ENCODE measurements at places on chromosomes 11 and 22.
A peak's percentile ranks its signal among the peaks of the same experiment; 100 is the strongest.

DNA sequence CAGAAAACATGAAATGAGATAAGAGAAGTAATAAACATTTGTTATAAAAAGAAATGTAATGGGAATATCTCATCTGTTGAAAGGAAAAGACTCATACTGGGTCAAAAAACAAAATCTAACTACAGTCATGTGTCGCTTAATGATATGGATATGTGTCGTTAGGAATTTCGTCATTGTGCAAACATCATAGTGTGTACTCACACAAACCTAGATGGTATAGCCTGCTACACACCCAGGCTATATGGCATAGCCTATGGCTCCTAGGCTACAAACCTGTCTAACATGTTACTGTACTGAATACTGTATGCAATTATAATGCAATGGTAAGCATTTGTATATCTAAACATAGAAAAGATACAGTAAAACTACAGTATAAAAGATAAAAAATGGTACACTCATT is 89.8 kb upstream of the ZC3H12C start:
- no peak for DNase-seq

DNA sequence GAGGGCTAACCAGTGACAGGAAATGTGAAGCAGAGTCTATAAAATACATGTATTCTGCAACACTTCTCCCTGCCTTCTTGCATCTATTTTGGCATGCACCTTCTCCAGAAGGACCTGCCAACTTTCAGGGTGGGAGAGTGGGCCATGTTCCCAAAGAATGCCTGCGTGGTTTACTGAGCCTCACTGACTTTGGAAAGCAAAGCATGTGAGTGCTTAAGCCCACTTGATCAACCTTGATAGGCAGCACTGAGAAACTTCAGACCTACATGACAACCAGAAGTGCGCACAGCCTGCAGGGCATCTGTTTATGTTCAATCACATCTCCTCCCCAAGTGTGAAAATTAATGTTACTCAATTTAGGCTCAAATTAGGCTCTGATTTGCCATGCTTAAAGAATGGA is 69.2 kb downstream of the AMOTL1 start:
- DNase-seq = no peak

DNA sequence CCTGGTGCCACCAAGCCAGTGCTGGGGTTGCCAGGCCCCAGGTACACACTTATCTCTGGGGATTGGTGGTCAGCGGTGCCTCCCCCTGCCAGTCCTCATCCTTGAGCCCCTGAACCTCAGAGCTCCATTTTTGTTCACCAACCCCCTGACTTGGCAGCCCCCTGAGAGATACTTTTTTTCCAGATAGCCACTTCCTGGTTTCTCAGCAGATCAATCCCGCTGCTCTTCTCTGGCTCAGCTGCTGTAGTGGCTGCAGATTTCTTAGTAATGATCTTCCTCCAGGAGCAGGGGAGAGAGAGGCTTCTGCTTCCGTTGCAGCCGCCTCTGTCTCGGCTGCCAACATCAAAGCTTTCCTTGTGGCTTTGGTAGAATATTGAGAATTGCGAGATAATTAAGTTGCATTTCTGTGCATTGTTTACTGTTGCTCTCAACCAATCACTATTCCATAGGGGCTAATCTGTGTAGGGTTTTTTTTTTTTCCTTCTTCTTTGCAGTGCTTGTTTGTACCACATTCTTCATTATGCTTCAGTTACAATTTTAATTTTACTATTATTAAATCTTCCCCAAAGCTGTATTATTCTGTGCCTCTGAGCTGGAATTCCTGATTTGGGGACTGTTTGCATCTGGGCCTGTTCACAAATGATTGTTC is 92.1 kb downstream of the PKNOX2 start:
- DNase-seq = no peak

DNA sequence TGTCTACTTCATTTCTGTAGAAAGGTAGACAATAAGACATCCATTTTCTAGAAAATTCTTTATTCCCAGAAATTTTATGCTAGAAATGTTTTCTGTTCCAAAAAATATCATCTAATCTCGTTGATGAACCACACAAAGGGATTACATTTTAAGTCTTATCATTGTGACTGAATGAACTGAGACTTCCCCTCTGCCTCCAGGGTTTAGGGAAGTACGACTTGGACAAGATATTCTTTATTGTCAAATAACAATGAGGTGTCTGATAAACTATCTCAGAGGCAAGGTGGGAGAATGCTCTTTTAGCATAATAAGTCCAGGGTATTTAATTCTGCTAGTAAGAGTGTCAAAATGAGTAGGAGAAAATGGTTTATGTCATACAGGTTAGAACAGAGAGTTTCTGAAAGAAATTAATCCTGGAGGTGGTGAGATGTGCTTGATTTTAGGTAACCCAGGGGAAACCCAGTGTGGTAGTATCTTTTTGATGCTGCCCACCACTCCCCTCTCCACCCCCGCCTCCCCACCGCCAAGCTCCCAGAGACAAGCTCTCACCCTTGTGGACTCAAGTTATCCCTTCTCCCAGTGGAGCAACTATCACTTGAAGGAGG is 100.6 kb downstream of the CD44 start:
- DNase-seq = peak; percentile 52

DNA sequence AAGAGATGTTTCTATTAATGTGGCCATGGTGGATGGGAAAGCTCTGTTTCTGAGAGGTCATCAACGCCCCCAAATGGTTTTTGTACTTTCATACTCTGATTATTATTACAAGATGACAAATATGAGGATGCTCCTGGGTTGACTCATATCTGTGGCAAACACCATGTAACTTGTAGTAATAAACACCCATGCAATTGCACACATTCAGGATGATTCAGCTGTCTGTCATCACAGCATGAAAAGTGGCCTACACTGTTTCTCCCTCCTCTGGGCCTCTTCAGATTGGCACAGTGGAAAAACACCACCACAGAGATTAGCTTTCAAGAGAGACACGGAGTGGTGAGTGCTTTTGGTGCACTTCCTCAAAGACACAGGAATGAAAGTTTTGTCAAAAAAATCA is 85.4 kb downstream of the MTNR1B start:
- peak; percentile 90 for DNase-seq

DNA sequence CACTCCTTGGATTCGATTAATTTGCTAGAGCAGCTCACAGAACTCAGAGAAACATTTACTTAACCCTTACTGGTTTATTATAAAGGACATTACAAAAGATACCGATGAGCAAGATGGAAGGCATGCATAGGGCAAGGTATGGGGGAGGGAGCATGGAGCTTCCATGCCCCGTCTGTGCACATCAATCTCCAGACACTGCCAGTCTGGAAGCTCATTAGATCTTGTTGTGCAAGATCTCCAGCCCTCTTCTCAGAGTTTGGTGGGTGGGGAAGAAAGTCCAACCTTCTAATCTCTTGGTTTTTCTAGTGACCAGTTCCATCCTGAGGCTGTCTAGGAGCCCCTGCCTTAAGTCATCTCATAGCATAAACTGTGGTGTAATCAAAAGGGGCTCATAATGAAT is 190.7 kb downstream of the UVRAG start:
- no peak for DNase-seq

- no peak for DNase-seq
Observed at GRCh38 chr11:112302226-112302868, 41.7 kb upstream of the PLET1 start.

- DNase-seq = no peak
Observed at GRCh38 chr11:90465553-90465952, 242.7 kb upstream of the CHORDC1 start.

DNA sequence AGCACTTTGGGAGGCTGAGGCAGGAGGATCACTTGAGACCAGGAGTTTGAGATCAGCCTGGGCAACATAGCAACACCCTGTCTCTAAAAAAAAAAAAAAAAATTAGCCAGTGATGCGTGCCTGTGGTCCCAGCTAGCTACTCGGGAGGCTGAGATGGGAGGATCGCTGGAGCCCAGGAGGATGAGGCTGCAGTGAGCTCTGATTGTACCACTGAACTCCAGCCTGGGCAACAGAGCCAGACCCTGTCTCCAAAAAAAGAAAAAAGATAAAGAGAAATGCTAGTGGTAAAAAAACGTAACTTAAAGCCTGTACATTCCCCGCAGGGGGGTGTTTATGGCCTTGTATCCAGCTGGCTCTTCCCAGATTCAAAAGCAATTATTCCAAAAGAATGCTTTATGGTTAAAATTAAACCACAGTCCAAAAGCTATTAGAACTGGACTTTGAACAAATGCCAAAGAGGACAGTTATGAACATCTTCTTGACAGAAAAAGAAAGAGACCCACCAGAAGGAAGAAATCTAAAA is 16.4 kb upstream of the SNX32 start:
- no peak for DNase-seq

DNA sequence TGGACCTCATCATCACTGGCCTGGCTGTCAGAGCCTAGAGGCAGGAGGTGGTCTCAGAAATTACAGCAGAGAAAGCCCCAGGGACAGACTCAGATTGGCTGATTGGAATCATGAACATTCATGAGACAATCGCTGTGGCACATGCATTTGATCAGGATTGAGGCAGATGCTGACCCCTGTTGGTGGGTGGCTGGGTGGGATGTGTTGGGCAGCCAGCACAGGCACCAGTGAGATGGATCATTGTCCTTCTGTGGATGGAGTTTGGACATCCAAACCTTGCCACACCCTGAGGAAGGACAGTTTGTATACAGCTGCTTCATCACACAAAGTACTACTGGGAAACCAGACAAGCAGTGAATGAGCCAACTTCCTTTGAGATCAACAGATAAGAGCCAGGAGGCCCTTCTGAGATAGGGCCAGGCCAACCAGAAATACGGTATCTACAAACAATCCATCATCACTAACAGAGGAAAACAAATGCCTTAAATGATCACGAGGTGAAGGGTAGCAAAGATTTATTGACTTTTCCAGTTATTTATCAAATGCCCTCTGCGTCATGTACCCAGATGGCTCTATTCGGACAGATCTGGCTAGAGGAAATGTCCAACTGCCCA is 17.3 kb downstream of the COMMD9 start:
- DNase-seq = no peak

- DNase-seq = no peak
Observed at GRCh38 chr11:36257351-36257750, 31.9 kb downstream of the COMMD9 start.

GRCh38 chr22:48499456-48500425 is 1327.9 kb downstream of the BRD1 start:
- DNase-seq = no peak

DNA sequence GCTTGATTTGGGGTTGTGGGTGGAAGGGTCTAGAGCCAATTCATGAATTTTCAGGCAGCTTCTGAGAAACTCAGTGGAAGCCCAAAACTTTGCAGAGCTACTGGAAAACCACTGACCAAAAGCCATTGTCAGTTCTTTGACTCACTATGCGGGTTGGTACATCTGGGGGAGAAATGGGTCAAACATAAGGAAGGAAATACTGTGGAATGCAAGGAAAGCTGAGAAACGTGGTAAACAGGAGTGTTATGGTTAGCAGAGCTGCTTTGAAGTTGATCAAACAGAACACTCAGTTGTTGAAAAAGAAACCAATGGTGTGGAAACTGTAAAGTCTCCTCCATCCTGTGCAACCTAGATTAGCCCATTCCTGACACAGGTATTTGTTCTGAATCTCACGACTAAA is 6.3 kb upstream of the ABTB2 start:
- no peak for DNase-seq

- no peak for DNase-seq
Observed at GRCh38 chr11:11703885-11704284, 82.1 kb upstream of the GALNT18 start.

GRCh38 chr11:124946735-124947141 is 7.3 kb upstream of the CCDC15 start:
- no peak for DNase-seq

DNA sequence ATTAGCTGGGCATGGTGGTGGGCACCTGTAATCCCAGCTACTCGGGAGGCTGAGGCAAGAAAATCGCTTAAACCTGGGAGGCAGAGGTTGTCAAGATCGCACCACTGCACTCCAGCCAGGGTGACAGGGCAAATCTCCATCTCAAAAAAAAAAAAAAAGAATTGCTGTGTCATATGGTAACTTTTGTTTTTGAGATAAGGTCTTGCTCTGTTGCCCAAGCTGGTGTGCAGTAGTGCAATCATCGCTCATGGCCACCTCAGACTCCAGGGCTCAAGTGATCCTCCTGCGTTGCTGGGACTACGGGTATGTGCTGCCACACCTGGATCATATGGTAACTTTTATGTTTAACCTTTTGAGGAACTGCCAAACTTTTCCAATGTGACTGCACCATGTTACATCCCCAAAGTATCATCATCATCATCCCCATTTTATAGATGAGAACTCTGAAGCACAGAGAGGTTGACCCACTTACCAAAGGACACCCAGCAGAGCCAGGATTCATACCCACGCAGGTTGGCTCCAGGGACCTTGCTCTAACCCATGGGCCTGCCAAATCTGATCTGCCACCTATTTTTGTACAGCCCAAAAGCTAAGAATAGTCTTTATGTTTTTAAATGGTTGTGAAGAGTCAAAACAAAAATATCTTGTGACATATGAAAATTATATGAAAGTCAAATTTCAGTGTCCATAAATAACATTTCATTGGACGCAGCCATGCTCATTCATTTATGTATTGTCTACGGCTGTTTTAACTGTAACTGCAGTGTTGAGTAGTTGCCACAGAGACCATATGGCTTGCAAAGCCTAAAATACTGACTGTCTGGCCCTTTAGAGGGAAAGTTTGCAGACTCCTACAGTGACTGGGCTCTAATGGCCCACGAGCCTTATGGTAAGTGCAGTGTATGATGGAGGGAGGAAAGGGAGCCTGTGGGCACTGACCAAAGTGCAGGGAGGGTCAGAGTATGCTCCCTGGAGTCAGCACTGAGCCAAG is 45.3 kb downstream of the GDPD5 start:
- no peak for DNase-seq

DNA sequence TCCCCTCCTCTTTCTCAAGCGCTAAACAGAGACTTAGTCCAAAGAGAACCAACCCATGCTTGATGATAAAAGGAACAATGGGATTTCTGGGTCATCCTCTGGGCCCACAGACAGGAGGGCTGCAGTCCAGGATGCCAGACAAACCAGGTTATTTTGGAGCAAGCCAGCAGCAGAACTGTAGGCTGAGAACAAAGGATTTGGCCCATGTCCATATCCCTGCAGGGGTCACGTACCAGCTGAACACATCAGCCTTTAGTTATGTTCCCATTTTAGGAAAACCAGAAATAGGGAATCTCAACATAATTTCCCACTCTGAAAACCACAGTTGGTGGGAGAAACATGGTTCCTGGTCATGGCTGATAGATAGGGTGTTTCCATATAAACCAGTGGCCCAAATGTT is 533.6 kb upstream of the CADM1 start:
- no peak for DNase-seq

DNA sequence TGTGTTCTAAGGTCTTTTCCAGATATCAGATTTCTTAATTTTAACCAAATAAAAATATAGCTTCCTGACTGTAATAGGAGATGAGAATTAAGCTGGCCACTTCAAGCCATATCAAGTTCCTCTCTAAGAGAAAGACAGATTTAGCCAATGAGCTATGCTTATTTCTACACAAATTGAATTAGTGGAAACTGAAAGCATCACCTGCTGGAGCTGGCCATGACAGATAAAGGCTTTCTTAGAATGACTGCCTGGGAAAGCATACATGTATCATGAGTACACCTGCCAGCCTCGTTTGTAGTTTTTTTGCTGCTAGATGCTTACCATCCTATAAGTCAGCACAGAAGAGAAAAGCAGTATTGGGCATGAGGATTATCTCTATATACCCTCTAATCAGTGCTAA is 53.5 kb upstream of the DBX1 start:
- no peak for DNase-seq

All from inflammatory macrophage (primary cell).